Bone marrow (tissue), 2 donors: ENCODE measurements at places on chromosomes 16 and 17.

DNA sequence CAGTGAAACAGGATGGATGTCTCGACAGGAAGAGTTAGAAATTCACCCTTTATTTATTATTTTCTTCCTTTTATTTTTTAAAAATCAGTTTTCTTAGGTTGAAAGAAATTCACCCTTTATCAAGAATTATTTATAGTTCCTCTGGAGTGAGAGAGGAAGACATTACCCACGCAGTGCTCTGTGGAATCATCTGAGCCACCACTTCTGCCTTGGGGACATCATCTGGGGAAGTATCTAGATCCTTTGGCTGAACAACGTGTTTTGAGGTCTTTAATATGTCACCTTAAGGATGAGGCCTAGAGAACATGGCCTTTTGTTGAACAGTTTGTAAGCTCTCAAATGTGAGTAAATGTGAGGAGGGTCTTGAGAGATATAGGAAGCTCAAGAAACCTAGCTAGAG, 183.3 kb downstream of the UTP18 start:
- DNase-seq, result no peak

DNA sequence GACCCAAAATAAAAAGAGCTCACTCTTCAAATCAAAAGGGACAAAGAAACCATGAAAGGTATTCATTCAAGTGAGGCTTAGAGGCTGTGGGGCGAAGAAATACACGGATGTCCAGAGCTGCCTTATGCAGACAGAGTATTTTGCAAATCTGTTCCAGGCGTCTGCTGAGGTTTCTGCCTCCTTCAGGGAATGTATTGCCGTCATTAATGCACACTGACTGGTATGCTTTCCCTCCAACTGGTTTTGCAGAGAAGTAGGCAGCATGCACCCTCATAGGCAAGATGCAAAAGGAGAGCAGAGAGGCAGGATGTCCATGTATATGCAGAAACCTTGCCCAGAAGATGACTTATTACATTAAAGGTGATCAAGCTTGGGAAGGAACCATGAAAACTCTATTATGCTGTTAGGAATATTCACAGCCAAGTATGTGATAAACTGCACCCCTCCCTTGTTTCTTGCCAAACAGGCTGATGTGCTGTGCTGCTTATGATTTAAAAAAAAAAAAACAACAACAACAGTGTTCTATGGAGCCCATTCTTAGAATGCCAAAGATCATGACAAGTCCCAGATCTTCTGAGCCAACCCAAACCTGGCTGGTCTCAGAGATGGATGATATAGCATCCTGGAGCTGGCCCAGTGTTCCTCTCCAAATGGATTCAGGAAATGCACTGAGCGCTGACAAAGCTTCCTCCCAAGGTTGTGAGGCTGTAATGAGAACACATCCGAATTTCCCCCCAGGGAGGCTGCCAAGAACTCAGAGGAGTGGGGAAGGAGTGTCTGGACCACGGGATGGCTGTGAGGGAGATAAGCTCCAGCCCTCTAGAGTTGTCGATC, 77.6 kb upstream of the HLF start:
- DNase-seq, result no peak

DNA sequence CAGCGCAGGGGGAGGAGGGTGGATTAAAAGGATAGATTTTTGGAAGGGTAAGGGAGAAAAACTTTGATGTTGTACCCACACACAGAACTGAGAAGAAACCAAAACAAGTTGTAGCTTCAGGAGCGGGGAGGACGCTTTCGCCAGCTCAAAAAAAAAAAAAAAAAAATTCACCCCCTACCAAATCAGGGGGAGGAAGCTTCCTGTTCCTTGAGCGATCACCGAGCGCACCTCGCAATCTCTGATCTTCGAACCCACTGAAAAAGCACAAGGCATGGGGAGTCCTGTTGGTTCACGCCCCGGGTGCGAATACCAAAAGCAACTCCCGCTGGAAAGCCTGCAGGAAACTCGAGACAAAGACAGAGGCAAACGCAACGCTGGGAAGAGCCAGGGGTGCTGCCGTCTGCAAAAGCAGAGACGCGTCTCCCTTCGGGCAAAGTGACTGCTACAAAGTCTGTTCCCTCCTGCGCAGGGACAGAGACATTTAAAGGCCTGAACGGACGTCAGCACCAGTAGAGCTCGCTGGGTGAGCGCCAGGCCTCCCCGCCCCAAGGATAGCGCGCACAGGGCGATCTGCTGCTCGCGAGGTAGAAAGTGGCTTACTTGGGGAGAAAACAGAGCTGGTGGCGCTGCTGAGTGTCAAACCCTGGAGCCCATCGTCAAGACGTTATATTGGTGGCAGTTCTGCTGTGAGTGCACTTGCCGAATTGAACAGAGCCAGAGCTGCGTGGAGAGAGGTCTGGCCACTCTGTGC, 190.4 kb downstream of the USP22 start:
- DNase-seq, result no peak

- no peak for DNase-seq
Measured at GRCh38 chr17:17221329-17221728, 15.2 kb upstream of the PLD6 start.

- DNase-seq, result no peak
Measured at GRCh38 chr17:29828676-29829284, 101.2 kb downstream of the SSH2 start.

- no peak for DNase-seq
Measured at GRCh38 chr17:57016071-57016763, 38.3 kb downstream of the SCPEP1 start.

GRCh38 chr17:71184716-71185115, 936.1 kb upstream of the SOX9 start:
- no peak for DNase-seq

GRCh38 chr16:50593410-50594150, 45.4 kb downstream of the NKD1 start:
- no peak for DNase-seq

DNA sequence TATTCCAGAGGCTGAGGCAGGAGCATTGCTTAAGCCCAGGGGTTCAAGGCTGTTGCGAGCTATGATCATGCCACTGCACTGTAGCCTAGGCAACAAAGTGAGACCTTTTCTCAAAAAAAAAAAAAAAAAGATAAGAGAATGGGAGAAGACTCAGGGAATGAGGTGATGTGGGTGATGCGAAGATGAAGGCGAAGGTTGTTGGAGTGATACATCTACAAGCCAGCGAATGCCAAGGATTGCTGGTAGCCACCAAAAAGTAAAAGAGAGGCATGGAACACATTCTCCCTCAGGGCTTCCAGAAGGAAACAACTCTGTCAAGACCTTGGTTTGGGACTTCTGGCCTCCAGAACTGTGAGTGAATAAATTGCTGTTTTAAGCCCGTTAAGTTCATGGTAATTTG, 26.0 kb upstream of the CNEP1R1 start:
- no peak for DNase-seq

DNA sequence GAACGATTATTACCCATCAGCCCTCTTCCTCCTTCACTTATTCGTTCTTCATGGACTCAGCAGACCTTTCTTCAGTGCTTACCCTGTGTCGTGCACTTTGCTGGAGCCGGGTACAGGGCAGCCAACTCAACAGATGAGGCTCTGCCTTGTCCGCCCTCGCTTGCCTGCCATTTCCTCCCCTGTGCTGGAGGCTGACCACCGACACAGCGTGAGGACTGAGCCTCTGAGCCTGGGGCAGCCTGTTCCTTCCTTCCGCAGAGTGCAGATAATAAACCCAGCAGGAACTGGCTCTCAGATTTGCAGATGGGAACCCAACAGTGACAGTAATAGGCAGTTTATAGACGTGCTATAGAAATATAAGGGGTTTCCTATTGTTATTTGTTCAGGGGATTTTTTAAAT, 7.0 kb upstream of the SLC39A11 start:
- DNase-seq, result no peak

DNA sequence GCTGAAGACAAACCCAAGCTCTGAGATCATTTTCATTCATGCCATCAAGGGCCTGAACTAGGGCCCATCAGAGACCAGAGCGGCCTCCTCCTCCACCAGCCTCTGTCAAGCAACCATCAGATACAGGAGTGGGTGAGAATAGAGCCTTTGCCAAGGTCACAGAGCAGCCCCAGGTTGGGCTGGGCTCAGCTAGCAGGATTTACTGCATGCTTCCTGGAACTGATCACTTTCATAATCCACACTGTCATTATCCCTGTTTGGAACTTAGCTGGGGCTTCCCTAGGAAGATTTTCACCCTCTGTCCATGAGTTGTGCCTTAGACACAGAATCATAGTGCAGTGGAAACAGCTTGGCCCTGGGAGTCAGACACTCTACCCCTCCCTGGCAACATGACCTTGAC, 5.1 kb downstream of the MT4 start:
- DNase-seq, result no peak

DNA sequence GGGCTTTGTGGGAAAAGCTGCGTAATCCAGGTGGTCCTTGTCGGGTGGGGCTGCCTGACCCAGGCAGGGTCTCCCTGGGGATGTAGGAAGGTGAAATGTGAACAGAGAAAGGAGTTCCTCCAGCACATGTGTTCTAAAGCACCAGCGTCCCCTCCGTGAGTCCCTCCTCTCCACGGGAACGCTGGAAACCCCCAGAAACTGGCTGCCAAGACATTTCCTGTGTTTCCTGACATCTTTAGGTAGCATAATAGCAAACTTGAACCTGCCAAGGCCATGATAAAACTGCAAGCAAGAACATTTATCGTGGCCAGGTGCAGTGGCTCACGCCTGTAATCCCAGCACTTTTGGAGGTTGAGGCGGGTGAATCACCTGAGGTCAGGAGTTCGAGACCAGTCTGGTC, 12.6 kb upstream of the PYDC1 start:
- DNase-seq, result no peak

DNA sequence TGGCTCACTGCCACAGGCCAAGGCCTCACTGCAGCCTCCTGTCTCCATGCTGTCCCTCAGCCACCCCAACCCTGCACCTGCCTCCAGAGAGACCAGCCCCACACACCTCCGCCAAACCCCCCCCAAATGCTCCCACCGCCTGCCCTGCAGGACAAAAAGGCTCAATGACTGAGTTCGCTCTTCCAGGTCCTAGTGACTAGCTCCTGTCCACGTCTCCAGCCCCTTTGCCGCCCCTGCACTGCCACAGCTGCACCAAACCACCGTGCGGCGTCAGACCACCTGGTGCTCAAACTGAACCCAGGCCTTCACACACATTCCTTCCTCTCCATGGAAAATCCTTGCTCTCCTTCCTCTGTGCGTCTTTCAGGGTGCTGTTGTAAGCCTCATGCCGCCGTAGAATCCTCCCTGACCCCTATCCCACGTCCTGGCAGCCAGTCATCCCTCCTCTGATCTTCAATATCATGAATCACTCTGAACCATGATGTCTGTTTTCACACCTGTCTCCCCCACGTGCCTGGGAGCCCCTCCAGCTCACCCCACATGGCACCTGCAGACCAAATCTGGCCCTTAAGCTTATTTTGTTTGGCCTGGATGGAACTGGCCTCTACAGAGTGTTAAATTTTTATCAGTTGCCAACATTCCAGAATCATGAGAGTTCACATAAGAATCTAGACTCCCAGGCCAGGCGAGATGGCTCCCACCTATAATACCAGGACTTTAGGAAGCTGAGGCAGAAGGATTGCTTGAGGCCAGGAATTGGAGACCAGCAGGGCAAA, 4.3 kb upstream of the GSG1L start:
- no peak for DNase-seq

- no peak for DNase-seq
Measured at GRCh38 chr16:79301051-79301450, 299.5 kb downstream of the MAF start.

DNA sequence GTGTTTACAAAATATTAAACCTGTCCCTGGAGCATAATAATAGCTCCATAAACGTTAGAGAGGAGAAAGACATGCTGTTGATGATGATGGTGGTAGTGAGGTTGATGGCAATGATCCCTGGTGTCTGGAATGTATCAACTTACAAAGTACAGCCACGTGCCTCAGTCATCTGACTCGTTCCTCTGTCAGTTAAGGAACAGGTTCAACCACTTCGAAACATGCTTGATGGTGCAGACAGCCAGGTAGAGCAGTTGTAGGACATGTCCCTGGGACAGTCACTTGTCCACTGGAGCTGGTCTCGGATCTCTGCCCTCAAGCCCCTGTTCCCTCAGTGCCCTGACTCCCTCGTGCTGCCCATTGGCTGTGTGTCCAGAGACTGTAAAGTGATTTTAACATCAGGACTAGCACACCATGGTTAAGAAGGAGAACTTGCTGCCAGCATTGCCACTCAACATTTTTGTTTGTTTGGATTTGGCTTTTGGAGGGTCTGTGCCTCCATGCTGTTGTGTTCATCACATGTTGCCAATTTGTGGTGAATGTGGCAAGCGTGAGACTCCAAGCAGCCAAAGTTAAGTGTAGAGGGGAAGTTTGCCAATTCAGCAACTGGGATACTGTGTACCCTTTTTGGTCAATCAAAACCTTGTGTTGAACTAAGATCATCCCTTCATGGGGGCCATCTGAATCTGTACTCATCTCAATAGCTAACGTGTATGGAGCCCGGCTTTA, 16.3 kb upstream of the SALL1 start:
- DNase-seq, result no peak

DNA sequence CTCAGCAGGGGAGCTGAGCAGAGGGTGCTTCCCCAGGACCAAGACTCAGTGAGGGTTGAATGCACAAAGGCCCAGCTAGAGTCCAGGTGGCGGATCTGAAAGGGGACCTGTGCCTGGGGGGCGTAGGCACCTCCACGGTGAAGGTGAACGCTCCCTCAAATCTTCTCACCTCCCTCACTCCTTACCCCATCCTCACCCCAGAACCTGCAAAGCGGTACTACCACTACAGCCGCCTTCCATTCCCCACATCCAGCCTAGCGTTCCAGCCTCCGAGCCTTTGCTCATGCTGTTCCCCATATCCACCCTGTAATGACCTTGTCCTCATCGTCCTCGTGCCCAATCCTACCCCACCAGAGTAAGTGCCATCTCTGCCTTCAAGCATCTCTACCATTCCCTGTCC, 30.6 kb downstream of the TRPV3 start:
- no peak for DNase-seq

DNA sequence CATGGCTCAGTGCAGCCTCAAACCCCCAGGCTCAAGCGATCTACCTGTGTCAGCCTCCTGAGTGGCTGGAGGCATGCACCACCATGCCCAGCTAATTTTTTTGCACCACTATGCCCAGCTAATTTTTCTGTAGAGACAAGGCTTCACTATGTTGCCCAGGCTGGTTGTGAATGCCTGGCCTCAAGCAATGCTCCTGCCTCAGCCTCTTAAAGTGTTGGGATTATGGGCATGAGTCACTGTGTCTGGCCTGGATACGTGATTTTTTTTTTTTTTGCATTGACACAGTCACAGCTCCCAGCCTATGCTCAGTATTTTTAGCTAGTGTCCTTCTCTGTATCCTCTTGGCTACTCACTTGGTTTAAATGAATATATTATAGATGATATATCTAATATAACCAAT, 377.0 kb upstream of the TNRC6C start:
- DNase-seq, result no peak

GRCh38 chr17:15271741-15272140, 6.6 kb upstream of the PMP22 start:
- DNase-seq, result no peak

DNA sequence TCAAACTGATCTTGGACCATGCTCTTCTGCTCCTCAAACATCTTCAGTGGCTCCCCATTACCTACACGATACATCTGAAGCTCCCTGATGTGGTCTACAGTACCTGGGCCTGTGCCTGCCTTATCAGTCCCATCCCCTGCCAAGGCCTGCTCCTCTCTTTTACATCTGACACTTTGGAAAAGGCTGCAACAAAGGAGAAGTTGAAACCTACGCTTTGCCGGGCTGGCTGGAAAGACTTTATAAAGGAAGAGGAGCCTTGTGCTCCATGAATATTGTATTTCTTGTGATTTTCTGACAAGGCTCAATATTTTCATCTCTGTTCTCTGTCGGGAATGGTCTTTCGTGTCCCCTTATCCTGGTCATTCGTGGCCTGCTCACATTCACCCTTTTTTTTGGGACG, 132.5 kb downstream of the XYLT1 start:
- no peak for DNase-seq

GRCh38 chr17:343211-343610, 9.4 kb downstream of the RPH3AL start:
- DNase-seq, result no peak

- no peak for DNase-seq
Measured at GRCh38 chr17:47708312-47708863, 14.4 kb downstream of the TBKBP1 start.
